ENCODE measurements at places on chromosomes 4 and X. TPM values are rescaled to one million over a fixed set of nuclear protein-coding genes. Genes with fewer than 3 reads are reported as not detected.

GRCh38 chr4:55684276-55684675 lies 48.2 kb upstream of the NMU start:
- no peak for DNase-seq

DNA sequence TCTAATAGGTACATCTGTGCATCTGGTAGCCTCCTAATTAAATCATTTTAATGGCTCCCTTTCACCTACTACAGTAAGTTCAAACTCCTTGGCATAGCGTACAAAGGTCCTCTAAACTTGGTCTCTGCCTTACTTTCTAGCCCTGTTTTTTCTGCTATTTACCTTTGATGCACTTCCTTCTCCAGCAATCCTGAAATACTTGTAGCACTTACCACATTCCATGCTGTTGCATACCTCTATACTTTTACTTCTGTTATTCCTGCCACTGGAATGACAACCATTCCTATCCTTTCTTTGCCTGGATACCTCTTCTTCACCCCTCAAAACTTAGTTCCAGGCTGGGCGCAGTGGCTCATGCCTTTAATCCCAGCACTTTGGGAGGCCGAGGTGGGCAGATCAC lies 56.6 kb upstream of the LHFPL1 start:
- DNase-seq = no peak

DNA sequence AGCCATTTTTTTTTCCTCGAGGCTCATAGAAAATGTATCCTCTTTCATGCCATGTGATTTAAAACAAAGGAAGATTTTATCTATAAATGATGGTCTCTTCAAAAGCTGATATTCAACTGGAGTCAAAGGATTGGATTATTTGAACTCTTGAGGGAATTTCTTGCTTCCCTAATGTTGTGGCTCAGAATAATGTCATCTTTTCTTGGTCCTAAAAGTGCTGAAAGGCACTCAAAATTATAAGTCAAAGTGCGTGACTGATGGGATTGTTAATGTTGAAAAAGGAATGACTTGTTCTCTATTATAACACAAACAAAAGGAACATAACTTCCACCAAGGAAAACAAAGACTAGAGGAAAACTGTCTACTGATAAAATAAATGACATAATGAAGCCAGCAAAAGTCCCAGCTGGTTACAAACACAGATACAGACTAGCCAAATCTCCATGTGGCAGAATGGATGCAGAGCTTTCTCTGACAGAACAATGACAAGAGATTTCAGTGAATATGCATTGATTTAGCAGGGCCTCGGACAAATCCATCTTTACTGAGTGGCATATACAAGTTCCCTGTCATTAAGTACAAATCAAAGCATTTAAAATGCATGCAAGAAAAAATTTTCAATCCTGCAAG lies 552.6 kb downstream of the GBA3 start:
- no peak for DNase-seq

DNA sequence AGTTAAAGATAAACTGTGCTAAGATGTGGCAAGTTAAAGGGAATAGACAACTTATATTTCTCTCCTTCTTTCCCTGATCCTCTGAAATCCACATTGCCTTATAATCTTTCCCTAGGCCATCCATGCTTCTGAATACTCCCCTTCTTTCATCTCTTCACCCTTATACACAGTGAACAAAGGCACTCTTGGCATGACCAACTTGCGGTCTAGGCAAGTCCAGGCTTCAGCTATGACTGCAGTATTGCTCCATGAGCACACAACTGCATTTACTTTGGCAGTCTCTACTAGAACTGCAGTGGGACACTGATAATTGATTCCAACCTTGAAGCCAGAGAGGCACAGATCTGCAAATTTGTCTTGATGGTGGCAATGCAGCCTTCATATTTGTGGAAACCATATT lies 24.2 kb upstream of the UBA6 start:
- DNase-seq = no peak

- DNase-seq = no peak
These were observed 1756.9 kb upstream of the TENM3 start for GRCh38 chr4:180486342-180486741.

DNA sequence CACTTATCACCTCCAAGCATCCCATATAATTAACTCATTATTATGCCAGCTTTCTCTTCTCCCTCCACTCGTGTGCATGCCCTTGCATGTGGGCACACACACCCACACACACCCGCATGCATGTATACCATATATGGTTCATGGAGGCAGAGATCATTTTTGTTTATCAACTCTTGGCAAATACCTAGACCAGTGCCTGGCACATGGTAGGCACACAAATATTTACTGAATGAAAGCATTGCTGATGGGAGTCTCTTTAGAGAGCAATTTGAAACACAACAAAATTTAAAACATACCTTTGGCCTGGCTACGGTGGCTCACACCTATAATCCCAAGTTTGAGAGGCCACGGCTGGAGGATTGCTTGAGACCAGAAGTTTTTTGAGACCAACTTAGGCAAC lies 51.1 kb upstream of the SLC10A4 start:
- DNase-seq = no peak

- DNase-seq = no peak
These were observed 104.7 kb upstream of the TTC29 start for GRCh38 chr4:147050356-147050765.

DNA sequence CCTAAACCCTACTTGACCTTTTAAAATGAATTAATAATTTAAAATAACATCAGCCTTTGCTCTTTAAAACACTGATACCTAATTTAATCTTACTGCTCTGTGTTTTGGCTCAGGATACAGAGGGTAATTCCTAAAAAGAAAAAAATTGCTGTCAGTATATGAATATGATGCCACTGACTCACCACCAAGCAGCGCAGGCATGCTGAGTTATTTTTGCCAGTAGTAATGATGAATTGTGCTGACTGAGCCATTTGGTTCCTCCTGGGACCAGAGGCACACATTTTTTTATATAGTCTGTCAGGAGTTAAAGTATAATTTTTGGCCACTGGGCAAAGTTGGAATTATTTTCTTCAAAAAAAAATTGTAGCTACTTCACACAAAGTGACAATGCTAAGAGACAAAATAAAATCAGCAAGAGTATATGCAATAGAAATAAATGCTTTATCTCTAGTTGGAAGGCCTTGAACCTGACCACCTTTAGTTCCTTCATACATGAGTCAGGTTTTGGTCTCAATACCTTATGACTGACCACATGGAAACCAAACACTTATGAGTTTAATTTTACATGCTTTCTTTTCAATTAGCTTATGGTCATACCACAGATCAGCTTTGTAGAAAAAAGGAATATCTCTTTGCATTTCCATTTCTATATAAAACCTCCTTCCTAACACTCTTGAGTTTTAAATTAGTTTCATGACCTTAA lies 115.1 kb downstream of the PPP3CA start:
- no peak for DNase-seq

- DNase-seq = no peak
These were observed 1562.9 kb upstream of the TENM3 start for GRCh38 chr4:180680305-180680704.

- no peak for DNase-seq
These were observed 72.3 kb upstream of the ZNF518B start for GRCh38 chr4:10529291-10530136.

- DNase-seq = no peak
These were observed 12.9 kb upstream of the VGLL1 start for GRCh38 chrX:136519069-136519468.

The MAGEE1 gene
- 4.1 TPM for total RNA-seq

- no peak for DNase-seq
These were observed 156.1 kb upstream of the EOLA2 start for GRCh38 chrX:150094375-150094774.

The PLAC8 gene
- total RNA-seq = 3.5 TPM

The GPR82 gene
- 0.34 TPM for total RNA-seq

DNA sequence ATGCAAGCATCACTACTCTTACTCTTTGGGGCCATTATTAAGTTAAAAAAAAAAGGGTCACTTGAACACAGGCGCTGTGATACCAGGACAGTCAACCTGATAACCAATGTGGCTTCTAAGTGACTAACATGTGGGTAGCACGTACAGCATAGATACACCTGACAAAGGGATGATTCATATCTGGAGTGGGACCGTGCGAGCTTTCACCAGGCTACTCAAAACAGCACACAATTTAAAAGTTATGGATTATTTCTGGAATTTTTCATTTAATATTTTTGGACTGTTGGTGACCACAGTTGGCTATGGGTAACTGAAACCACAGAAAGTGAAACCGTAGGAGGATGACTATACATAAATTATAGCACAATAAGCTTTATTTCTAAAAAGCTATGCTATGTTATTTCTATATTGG lies 113.8 kb upstream of the STIM2 start:
- no peak for DNase-seq

The ASMT gene
- total RNA-seq = not detected

DNA sequence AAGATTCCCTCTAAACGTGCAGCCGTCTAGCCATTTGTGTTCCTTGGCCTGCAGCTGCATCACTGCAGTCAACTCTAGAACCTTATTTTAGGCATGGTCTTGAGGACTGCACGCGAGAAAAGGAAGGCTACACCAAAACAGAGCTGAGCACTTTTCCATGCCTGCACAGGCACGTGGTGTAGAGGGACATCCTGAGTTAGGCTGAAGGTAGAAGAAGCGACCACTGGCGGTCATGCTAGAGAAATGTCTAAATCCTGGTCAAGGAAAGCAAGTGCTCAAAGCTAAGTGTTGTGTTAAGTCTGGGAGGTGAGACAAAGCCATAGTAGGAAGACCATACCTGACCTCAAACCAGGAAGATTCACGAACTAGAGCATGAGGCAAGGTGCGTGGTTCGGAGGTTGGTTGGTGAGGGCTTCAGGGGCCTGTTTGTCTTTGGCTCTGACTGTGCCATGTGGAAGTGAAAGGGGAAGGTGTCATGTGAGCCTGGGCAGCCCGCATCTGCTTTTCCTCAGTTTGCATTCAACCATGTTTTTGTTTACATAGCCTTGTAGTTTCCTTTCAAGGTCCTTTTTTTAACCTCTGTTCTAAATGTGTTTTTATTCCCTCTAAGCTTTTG lies 203.8 kb downstream of the AASDH start:
- DNase-seq = no peak

GRCh38 chr4:124018383-124019317 lies 622.1 kb downstream of the SPRY1 start:
- DNase-seq = peak; percentile 93

GRCh38 chrX:134544135-134544512 lies 84.2 kb downstream of the HPRT1 start:
- DNase-seq = no peak

The PRIMPOL gene
- 13.4 TPM for total RNA-seq

- DNase-seq = no peak
These were observed 14.0 kb upstream of the TTC29 start for GRCh38 chr4:146959692-146960091.

The COL4A6 gene
- total RNA-seq = 143 TPM

- no peak for DNase-seq
These were observed 19.6 kb upstream of the TCEAL4 start for GRCh38 chrX:103565752-103566151.

GRCh38 chrX:2931612-2932011 lies 2.5 kb upstream of the ARSD start:
- DNase-seq = no peak

- DNase-seq = no peak
These were observed 61.0 kb upstream of the FTHL17 start for GRCh38 chrX:31132821-31133241.

The CRMP1 gene
- total RNA-seq = 3.0 TPM

The MAGEA9B gene
- total RNA-seq = not detected

The GAGE13 gene
- not detected for total RNA-seq

The PABPC1L2A gene
- total RNA-seq = not detected

- no peak for DNase-seq
These were observed 76.2 kb upstream of the ESX1 start for GRCh38 chrX:104330966-104331365.

DNA sequence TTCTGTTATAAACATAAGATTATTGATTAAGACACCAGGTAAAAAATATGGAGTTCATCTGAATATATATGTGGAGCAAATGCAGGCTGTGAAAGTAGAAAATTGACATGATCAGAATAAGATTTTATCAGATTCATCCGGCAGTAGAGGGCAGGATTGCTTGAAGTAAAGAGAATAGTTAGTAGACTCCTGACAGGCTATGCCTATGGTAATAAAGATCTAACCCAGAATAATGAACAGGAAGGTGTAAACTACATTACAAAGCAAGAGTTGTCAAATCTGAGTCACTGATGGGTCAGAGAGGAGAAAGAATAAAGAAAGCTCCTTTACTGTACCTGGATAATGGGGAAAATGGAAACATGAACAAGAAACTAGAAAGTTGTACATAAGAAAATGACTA lies 20.8 kb upstream of the TMEM184C start:
- no peak for DNase-seq

GRCh38 chrX:138691186-138691585 lies 20.3 kb downstream of the FGF13 start:
- DNase-seq = no peak

The HMGN5 gene
- total RNA-seq = 2.1 TPM

DNA sequence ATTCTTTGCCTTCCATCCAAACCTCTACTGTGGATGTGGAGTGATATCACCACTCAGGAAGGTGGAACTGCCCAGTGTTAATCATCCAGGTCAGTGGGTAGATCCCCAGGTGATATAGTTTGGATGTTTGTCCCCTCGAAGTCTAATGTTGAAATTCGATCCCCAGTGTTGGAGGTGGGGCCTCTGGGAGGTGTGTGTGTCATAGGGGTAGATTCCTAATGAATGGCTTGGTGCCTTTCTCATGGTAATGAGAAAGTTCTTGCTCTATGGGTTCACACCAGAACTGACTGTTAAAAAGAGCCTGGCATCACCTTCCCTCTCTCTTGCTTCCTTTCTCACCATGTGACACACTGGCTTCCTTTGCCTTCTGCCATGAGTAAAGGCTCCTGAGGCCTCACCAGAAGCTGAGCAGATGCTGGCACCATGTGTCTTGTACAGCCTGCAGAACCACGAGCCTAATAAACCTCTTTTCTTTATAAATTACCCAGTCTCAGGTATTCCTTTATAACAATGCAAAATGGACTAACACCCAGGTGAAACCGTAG lies 6.8 kb upstream of the SOWAHB start:
- DNase-seq = no peak

The IL2RG gene
- total RNA-seq = 7.9 TPM

DNA sequence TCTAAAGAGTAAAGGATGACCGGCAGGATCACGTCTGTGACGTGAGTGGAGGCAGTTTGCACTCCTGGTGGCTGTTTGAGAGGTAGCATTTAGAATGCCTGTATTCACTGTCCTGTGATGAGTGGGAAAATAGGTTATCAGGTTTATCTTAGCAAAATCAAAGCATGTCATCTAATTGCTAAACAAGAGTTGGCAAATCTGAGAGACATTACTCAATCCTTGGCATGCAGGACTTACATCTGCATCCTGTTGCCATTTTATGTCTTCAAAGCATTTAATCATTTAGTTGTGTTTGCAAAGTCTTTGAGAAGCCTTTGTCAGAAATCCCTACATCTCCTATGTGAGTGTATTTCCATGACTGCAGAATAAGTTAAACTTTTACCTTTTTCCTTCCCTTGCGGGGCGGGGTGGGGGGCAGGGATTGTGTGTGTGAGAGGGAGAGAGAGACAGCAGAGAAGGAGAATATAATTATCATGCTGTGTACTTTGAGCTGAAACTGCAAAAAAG lies 41.4 kb upstream of the MSANTD1 start:
- no peak for DNase-seq

The RBM47 gene
- 29.1 TPM for total RNA-seq

DNA sequence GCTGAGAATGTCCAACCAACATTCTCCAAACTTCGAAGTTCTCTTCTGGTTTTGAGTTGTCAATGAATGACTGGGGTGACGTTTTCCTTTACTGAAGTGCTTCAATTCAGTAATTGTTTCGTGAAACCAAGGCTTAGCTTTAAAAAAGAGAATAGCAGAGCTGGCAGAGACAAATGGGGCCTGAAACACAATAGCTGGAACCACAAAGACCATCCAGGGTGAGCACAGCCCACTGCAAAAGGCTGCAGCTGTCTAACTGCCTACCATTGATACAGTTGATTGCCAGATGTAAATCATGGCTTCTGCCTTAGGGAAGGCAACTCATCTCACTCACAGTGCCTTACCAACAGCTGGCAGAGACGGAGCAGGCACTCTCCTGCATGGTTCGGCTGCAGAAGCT lies 78.7 kb upstream of the ZNF518B start:
- DNase-seq = no peak
